Fibroblast of mammary gland (primary cell): ENCODE measurements at places on chromosomes 5 and 9.
A peak's percentile ranks its signal among the peaks of the same experiment; 100 is the strongest.

DNA sequence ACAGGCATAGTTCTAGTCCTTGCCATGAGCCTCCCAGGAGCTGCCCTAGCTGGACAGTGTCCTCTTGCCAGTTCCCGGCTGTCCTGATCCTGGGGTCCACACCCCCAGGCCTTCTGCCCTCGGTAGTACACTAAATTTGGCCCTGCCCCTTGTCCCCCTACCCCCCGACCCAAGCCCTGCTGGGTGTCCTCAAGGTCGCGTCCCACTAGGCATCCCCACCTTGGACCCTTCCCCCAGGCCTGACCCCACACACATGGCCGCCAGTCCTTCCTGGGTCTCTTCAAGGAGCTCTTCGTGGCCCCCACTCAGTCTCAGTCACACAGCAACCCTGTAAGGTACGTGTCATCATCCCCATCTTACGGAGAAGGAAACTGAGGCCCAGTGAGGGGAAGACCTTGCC is 40.0 kb upstream of the PHYKPL start:
- DNase-seq, result no peak

GRCh38 chr9:101707721-101708120 is 30.7 kb downstream of the GRIN3A start:
- no peak for DNase-seq

GRCh38 chr5:173796721-173797495 is 91.2 kb upstream of the CPEB4 start:
- no peak for DNase-seq

- no peak for DNase-seq
Measured at GRCh38 chr5:147752666-147753290, 29.8 kb downstream of the JAKMIP2 start.

DNA sequence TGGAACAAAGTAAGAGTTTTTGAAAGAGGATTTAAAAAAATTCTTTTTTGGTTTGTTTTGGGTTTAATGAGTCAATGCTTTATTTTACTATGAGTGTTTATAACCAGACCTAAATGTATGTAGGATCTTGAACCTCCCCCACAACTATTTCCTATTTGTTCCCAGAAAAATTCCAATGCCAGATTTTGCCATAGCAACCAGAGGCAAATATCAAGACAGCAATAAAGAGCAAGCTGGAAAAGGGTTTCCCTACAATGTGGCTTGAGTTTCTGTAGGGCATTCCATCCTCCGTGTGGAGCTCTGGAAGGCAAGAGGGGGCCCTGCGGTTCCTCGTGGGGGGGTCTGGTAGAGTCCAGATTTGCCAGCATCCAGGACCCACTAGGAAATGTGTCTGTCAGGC is 27.8 kb upstream of the GDNF start:
- DNase-seq, result no peak

DNA sequence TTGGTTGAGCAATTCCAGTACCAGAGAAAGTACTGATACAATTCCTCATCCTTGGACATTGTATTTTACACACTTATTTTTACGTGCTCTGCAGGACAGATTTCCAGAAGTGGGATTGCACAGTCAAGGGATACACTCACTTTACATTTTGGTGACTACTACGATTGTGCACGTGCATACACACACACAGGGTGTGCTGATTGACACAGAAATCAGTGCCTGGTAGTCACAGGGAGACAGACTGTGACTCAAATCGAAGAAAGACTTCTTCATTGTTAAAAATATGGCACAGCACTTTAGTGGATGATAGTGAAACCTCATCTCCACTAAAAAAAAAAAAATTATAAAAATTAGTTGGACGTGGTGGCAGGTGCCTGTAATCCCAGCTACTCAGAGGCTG is 1.5 kb downstream of the GARIN3 start:
- no peak for DNase-seq

DNA sequence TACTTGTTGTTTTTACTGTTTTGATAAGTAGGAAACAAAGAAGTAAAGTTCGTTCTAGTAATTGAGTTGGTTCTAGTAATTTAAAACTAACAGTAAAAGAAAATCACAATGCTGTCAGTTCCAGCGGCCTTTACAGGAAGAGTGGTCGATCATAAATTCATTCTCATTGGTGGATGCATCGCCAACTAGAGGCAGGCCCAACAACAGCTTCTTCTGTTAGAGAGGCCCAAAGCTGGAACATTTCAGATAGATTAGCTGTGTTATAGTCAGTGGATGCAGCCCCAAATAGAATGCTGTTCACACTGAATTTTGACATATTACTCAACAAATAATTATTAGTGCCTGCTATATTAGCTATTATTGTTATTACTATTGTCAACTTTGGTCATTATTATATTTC is 80.8 kb downstream of the ARRDC3 start:
- DNase-seq, result no peak

GRCh38 chr9:108634204-108634603 is 221.6 kb downstream of the ACTL7B start:
- peak; percentile 57 for DNase-seq

GRCh38 chr9:28287455-28287854 is 714.2 kb upstream of the C9orf72 start:
- DNase-seq, result no peak

DNA sequence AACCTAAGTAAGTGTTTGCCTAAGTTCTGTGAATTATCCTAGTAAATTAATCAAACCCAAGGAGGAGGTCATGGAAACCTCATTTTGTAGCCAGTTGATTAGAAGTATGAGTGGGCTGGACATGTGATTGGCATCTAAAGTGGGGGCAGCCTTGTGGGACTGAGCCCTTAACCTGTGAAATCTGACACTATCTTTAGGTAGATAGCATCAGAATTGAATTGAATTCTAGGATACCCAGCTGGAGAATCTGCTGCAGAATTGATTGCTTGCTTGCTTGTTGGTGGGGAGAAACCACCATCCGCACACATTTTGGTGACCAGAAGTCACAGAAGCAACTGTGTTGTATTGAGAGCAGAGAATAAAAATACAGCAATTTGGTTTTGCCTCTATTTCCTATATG is 97.0 kb downstream of the FBXL7 start:
- DNase-seq, result no peak

DNA sequence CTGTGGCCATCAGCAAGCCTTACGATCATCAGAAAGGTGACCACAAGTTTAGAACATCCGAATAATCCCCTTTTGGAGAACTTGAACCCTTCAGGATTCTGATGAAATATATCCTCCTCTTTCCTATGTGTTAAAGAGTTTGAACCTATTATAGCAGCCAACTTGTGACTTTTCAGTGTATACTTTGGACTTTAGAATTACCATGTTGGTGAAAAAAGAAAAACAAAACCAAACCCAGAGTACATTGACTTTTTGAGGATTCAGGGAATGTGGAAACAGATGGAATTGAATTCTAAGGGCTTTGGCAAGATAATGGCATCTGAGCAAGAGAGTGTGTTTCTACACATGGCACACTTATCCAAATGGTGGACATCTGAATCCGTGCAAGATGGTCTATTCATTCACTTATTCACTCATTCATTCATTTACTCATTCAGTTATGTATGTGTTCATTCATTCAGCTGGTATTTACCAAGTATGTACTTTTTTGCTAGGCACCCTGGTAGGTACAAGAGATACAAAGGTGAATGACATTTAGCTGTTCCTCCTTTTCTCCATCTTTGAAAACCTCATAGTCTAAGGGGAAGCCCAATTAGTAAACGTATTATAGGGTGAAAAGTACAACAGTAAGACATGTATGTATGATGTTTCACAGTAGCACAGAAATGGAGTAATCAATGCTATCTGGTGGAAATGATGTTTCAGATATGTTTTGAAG is 91.8 kb downstream of the PRDM6 start:
- no peak for DNase-seq

DNA sequence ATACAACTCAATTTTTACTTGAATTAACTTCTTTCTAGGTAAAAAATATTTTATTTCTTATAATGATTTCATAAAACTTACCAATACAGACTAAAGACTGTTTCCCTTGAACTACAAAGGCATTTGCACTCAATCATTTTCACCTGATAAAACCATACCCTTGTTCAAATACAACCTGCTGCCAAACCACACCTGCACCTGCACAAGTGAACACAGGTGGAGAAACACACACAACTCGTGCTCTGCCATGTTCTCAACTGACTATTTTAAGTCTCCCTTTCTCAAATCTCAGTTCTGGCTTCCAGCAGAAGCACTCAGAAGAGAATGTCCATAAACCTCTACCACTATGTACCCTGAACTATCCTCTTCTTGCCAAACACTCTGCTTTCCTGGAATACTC is 1892.1 kb downstream of the MAT2B start:
- no peak for DNase-seq

DNA sequence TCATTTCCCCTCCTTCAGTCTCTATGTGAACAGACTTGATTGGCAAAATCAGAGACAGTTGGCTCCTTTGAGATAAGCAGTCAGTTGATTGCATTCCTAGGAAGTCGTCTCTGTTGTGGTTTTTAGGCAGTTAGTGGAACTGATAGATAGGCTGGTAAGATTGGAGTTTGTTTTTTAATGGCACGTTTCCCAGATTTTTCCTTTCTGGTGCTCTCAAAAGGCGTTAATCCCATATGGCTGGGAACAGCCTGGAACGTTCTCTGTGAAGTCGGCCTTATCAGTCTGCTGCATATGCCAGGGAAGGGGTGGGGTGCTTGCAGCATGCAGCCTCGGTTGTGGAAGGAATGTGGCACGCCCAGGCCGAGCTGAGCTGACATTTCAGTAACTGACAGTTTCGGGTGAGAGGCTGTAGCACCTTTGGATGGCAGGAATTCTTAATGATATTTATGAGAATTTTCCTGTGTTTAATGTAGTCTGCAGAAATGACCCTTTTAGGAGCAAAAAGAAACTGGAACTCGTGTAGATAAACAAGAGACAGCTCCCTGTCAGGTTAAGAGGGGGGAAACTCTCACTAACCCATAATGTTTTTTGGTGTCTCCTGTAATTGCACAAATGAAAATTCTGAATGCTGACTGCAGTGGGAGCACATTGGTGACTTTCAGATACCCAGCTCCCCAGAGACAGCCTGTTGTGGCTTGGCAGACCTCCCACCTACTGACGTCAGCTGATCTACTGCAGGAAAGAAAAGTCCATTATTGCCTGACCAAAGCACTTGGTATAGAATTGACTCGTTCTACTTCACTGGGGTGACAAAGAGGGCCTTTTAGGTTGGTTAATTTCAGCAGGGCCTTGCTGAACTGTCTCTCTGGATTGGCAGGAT is 6.3 kb downstream of the SPTAN1 start:
- DNase-seq, result peak; percentile 94

DNA sequence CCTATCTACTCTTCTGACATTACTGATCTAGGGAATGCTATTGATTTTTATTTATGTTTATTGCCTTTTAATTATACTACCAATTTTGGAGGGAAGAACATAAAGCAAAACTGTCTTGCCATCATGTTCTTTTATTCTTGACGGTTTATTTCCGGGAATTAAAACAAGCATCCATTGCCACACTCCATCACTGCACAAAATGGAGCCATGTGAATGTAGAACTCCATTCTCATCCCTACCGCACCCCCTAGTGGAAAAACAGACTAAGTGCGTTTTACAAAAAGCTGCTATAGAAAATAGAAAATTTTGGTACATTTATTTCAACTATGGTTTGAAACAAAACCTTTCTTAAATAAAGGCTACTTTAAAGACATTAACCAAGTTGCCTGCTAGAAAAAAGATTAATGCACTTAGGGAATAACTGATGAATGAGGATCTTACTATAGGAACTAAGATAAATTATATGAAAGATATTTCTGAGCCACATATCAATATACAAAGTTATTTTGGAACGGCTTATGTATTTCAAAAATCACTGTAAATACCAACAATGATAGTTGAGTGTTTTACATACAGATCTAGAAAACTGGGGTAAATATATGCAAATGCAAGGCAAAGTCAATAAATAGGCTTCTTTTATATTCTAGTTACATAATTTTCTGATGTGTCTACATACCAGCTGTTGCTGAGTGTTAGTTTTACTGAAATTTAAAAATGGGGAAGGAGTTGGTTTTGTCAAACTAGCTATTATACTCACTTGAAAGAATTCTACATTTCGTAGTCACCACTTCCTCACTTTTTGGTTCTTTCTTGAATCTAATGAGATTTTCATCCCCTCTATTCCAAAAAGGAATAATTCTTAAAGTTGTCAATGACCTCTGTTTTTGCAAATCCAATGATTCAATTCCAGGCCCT is 26.5 kb downstream of the OXCT1 start:
- DNase-seq, result peak; percentile 77

- DNase-seq, result no peak
Measured at GRCh38 chr5:33761139-33761538, 130.7 kb downstream of the ADAMTS12 start.

DNA sequence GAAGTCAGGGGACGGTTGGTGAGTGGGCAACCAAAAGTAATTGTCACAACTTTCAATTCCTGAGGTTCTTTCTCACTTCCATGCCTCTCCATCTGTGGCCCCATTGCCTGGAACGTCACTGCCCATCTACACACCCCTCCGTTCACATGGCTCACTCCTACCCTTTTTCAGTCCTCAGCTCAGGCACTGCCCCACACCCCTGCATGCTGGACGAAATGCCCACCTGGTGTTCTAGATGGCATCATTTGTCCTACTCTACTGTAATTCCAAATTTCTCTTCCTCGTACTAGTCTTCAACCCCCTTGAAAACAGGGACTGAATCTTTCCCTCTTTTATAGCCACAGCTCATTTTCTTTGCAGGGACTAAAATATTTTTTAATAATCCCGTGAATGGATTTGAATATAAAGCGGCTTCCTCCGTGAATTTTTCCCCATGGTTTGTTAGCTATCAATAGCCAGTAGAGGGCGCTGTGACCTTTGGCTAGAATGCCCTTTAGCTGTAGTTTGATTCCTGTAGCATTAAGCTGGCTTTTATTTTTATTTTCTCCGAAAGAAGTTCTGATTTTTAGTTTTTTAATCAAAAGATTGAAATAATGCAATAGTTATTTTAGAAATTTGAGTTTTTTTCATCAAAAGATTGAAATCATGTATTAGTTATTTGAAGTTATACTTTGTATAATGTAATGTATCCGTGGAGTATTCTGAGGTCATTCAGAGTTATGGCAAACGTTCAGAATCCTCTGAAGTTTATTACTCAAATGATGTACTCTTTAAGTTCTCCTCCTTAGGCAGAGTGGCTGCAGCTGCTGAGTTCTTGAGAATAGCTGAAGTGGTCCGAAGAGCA is 232.1 kb downstream of the SH3GL2 start:
- peak; percentile 65 for DNase-seq

GRCh38 chr5:125336401-125336800 is 590.0 kb upstream of the ZNF608 start:
- no peak for DNase-seq

DNA sequence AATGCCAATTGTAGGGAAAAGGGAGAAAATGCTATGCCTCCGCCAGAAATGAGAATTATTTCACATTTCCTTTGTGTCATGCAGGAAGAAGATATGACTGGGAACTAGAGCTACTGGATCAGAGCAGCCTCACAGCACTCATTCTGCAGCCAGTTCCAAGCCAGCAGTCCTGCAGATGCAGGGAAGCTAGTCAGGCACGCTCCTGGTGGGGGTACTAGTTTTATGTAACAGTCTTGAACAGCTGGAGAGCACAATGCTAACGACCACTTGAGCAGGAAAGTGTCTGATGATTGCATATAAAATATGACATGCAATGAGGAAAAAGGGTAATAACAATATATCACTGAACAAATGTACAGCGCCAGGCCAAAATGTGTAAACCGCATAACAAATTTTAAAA is 21.7 kb downstream of the CDH10 start:
- no peak for DNase-seq

- peak; percentile 44 for DNase-seq
Measured at GRCh38 chr5:151772846-151773561, 1.2 kb downstream of the G3BP1 start.

- no peak for DNase-seq
Measured at GRCh38 chr5:150559088-150559487, 51.2 kb downstream of the NDST1 start.

GRCh38 chr9:98795970-98796363 is 388 bp downstream of the ANKS6 start:
- DNase-seq, result no peak

GRCh38 chr9:36893184-36893583 is 140.9 kb downstream of the PAX5 start:
- no peak for DNase-seq
